GM13977 (cell line): ENCODE measurements at places on chromosomes 2 and 18.

- DNase-seq: no peak
These were observed 361.4 kb downstream of the LNPK start for GRCh38 chr2:175640655-175641054.

- peak; percentile 76 for DNase-seq
These were observed 24.9 kb downstream of the BIN1 start for GRCh38 chr2:127081826-127082633.

DNA sequence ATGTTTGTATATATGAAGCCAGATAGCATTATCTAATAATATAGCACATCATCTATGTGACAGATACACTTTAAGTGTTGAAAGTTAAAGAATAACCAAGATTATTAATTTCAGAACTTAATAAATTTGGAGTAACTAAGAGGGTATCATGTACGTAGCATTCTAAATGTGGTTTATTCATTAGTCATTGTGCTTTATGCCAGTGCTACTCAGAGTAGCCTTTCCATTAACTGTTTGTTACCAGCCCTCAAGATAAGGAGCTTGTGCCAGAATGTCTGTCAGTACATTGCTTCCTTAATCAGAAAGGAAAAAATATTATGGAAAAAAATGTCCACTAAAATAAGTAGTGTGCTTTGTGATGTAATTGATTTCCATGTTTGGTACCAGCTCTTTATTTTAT is 94.9 kb upstream of the TWSG1 start:
- no peak for DNase-seq

GRCh38 chr2:60221098-60221497 is 332.4 kb downstream of the BCL11A start:
- DNase-seq: no peak

GRCh38 chr2:242041816-242042215 is 172.3 kb downstream of the RTP5 start:
- DNase-seq: no peak

GRCh38 chr2:85792783-85793441 is 39.1 kb downstream of the ATOH8 start:
- DNase-seq: no peak

DNA sequence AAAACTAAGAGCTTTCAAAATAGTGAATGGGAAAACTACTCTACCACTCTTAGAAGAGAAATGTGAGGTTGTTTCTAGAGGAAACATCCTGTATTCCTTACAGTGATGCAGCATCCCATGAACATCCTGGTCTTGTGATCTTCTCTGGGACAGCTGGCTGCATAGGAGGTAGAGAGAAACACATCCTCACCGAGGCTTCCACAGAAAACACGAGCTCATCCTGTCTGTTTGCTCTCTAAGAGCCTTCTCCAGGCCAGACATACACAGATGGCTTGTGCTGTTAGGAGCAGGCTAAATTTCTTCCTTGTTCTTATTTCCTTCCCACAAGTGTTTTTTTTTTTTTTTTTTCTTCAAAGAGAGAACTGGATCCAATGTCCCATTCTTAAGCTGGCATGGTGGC is 14.7 kb upstream of the FZD7 start:
- DNase-seq: no peak

DNA sequence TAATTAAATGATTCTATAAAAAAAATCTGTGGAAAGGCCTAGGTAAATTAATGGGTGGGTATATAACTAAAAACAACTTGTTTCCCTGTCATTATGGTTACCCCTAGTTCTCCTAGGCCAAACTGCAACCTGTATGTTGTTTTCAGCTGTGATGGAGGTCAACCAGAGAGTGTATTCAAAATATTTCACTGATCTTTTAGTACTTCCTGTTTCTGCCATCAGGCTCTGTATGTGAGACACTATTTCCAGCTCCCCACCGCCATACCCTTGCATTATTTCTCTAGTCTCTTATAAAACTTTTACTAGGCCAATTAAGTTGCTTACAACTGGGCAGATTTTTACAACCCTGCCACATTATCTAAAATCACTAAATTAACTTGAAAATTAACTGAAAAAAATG is 21.0 kb upstream of the CDKL4 start:
- peak; percentile 43 for DNase-seq

DNA sequence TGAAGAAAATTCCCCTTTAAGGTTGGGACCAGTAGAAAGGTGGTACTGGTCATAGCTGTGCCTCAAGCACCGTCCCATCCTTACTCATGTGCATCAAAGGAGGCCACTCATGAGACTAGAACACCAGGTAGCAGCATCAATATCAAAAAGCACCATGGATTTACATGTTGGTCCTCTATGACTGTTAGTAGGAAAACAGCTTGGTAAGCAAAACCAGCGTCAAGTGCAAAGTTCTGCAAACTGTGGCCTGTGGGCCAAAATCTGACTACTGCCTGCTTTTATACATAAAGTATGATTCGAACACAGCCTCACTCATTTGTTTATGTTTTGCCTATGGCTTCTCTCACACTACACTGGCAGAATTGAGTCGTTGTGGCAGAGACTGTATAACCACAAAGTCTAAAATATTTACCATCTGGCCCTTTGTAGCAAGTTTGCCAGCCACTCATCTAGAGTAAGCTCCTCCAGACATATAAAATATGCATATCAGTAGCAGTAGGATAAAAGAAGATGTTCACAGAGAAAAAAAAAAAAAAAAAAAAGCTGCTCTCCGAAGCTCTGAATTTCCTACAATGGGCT is 119.7 kb upstream of the CTNNA2 start:
- no peak for DNase-seq

DNA sequence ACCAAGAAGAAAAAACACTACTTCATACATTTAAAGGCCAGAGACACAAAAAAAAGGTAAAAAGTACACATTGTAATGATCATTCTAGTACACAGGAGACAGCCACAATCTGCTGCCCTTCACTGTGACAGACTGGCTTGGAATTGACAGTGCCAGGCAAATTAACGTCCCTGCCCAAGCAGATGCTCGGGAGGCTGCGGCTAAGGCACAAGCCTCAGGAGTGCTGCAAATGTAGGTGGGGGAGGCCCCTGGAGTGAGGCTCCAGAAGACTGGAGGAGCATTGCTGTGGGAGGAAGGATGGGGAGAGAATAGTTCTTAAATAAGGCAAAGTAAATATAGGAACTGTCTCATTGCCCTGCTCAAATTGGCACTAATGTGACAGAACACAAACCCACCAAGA is 18.6 kb downstream of the ERCC3 start:
- DNase-seq: no peak

GRCh38 chr2:71800106-71800809 is 346.9 kb downstream of the DYSF start:
- no peak for DNase-seq

- no peak for DNase-seq
These were observed 690.0 kb downstream of the ARHGAP15 start for GRCh38 chr2:143819190-143819735.

- no peak for DNase-seq
These were observed 63.0 kb upstream of the UXS1 start for GRCh38 chr2:106257135-106257534.

GRCh38 chr18:42275138-42275535 is 320.1 kb downstream of the PIK3C3 start:
- DNase-seq: no peak

GRCh38 chr18:75871596-75871995 is 444.1 kb upstream of the SMIM21 start:
- DNase-seq: no peak

- DNase-seq: no peak
These were observed 987.2 kb upstream of the CELF4 start for GRCh38 chr18:38552732-38553321.

DNA sequence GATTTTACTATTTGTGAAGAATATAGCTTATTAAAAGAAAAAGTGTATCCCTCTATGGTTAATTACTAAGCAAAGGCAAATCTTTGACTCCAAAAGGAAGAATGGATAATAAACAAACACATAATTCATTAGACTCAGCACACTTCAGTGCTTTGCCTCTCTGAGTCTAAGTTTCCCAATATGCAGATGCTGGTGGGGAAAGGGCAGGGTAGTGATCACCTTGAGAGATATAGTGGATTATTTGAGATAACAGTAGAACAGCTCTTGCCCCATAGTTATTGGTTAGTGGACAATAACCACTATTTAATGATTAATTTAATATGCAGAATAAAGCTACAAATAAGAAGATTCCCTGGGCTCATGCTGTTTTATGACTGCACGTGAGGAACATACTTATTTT is 98.2 kb upstream of the SLC8A1 start:
- DNase-seq: no peak

- DNase-seq: no peak
These were observed 140.5 kb upstream of the HNRNPA3 start for GRCh38 chr2:177072090-177072489.

GRCh38 chr2:16608661-16609643 is 56.7 kb downstream of the CYRIA start:
- DNase-seq: peak; percentile 73

DNA sequence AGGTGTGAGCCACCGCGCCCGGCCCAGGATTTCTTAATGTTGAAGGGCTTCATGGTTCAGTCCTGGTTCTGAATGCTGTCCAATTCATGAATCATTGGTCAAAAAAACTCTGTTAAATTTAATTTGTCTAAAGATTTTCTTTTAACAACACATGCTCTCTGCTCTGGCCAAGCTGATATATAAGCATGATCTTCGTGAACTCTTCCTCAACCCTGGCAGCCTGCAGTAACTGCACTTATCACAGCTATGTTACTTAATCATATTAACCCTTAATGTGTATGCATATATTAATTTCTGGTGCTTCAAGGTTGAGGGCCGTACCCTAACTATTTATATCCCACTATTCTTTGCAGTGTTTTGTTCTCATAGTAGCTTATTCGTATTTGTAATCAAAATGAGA is 29.4 kb upstream of the FRZB start:
- no peak for DNase-seq

DNA sequence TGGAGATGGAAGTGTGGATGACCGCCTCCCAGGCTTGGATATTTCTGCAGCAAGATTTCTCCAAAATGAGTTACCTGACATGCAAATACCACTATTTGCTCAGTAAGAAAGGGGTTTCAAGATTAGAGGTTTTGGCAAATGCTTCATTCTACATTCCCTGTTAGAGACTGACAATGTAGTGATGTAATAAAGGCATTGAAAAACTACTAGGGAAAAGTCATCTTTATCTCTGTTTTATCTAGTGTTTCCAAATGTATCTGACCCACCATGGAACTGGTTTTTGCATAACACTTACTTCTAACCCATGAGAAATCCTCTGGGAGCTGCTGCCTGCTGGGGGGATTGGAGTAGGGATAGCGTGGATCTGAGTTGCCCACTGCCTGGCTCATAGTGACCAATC is 33.0 kb upstream of the NTSR2 start:
- DNase-seq: no peak

DNA sequence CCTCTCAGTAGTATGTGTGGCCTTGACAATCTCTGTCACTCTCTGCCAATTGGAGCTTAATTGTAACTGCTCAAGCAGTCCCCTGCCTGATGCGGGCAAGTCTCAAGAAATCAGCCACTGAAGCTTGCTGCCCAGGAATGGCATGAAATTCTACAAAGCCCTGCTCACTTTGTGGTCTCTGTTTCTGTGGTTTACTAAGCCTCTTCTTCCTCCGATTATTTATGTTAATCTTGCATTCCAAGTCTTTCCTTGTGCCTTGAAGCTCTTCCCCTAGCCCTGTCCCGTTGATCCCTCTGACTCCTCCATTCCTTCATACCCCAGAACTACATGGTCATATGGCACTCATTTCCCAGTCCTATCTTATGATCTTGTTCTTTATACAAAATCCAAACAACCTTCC is 489.3 kb upstream of the CHST9 start:
- DNase-seq: no peak

DNA sequence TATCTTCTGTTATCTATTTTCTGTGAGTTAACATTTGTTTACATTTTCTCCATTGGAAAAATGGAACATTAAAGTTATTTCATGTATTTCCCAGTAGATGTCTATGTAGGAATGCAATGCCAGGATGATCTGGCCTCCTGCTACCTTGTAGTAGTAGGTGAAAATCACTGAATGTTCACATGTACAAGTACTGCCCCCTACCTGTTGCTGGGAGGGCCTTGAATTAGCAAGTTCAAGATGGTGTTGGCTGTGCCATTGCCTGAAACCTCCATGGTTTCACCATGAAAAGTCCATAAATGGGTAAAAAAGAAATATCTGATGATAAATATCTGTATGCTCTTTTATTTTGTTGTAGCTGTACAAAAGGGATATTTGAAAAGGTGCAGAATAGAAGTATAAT is 30.7 kb downstream of the XRCC5 start:
- DNase-seq: peak; percentile 11

- DNase-seq: no peak
These were observed 37.1 kb downstream of the ICOS start for GRCh38 chr2:203973676-203974075.

- no peak for DNase-seq
These were observed 24.4 kb upstream of the FRZB start for GRCh38 chr2:182890773-182891378.

DNA sequence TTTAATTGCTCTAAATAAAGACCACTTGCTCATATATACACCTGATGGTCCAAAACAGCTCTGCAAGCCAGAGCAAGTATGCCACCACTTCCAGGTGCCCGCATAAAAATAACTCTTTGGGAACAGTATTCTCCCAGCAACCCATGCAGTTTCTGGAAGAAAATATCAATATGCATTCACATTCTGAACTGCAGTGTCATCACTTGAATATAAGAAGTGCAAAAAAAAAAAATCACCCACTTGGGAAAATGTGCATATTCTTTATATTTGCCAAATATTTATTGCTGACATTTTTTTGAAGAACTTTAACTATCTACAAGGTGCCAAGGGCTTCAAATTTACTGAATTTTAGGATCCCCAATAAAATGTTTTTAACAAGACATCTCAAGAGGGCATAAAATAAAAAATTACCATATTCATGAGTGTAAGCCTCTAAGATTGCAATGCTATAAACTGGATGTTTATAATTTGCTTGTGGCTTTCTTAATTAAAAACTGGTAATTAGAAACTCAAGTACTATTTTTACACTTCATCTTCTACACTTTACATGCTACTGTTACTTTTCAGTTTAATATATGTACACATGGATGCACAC is 360.6 kb upstream of the HNRNPA3 start:
- DNase-seq: no peak

DNA sequence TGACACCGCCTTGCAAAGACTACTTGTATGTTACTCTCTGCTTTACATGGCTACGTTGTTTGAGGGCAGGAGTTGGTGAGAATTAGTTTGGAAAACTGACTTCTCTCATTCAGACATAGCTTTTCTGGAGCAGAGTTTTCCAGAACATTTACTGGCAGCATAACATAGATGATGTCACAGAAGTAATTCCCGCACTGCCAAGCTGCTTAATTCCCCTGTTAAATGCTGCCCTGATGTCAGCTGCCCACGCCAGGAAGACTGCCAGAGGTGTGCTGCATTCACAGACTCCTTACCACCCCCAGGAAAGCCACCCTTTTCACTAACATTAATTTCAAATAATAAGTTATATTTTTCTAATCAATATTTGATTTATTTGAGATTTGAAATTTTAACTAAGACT is 24.7 kb upstream of the PTPN2 start:
- DNase-seq: no peak

- no peak for DNase-seq
These were observed 83.6 kb downstream of the VRK2 start for GRCh38 chr2:58130238-58130637.
